ELF-1 (cell line): ENCODE measurements at places on chromosomes 1 and 21.
A peak's percentile ranks its signal among the peaks of the same experiment; 100 is the strongest.

- DNase-seq: peak; percentile 12
These were observed 337.0 kb upstream of the NCAM2 start for GRCh38 chr21:20661246-20661645.

GRCh38 chr1:190479516-190479915 lies 1.9 kb upstream of the BRINP3 start:
- no peak for DNase-seq

DNA sequence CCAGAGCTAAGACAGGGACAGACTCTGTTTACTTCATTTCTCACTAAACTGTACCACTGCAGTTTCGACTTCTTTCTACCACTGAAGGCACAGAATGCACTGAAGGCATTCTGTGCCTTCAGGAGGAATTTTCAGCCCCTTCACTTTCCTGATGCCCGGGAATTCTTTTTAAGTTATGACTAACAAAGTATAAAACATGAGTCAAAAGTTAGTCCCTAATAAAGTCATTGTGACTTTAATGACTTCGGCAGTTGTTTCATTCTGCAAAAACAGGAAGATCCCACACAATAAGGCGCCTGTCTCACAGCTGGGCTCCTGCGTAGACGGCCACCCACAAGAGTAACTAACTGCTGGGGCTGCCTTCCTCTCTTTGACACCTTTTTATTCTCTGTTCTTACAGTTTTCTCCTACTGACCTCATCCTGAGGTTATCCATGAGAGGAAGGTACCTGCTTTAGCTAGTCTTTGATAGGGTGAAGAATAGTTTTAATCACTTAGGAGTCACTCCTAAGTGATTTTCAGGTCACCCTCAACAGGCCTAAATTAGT lies 183.9 kb upstream of the SGIP1 start:
- no peak for DNase-seq

- DNase-seq: no peak
These were observed 72.1 kb downstream of the SKI start for GRCh38 chr1:2300004-2300771.

DNA sequence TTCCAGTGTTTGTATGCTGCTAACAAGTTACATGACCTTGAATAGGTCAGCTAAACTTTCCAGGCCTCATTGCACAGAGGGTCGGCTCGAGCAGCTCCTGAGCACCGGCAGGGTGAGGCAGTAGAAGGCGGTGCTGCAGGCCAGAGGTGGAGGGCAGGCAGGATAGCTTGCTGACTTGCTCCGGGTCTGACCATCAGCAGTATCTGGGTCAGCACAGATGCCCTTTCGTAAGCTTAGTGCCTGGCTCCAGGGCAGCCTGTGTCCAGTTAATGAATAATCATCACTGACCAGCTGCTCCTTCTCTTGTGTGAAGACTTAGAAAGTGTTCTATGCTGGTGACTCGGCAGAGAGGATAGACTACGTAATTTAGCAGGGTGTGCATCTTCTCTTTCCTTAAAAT lies 6.9 kb downstream of the MAPKAPK2 start:
- DNase-seq: no peak

DNA sequence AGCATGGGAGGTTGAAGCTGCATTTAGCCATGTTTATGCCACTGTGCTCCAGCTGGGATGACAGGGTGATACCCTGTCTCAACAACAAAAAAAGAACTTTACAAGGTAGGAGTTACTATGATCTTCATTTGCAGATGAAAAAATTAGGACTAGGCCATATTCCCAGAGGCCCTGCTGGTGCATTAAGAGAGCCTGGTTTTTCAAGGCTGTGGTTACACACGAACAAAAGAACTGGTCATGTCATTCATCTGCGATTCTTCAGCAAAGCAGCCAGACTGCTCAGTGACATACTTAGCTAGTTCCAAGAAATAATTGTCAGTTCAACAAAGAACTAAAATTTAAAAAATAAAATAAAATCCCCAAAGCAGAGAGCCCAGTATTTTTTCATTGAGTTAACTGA lies 66.1 kb upstream of the SLC22A15 start:
- DNase-seq: no peak
